ENCODE measurements at places on chromosomes 16 and 17.

GRCh38 chr17:9999919-10000695 lies 95.0 kb upstream of the RCVRN start:
- DNase-seq: no peak

DNA sequence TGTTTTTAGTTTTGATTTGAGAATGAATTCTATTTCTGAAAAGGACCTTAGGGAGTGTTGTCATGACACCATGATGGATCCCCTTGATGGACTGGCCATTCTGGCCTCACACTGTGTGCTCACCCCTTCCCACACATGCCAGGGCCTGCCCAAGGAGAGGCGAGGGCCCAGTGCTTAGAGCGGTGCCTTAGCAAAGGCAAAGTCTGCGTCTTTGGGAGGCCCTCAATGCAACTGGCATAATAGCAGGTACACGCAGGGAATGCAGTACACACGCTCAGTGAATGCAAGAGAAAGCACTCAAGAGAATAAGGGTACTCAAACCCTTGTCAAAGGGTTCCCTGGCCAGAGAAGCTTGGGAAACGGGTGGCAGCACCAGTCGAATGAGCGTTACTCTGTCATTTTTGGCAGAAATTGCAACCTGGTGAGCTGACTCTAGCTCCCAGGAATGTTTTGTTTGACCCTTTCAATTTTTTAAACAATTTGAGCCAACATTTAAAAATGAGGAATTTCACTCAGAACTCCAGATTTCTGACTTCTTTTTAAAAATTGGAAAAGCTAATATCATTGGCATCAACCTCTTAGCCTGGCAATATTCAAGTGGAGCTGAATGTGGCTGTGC lies 32.1 kb downstream of the NKD1 start:
- no peak for DNase-seq

- no peak for DNase-seq
Measured at GRCh38 chr17:147796-148740, 10.7 kb downstream of the SCGB1C2 start.

DNA sequence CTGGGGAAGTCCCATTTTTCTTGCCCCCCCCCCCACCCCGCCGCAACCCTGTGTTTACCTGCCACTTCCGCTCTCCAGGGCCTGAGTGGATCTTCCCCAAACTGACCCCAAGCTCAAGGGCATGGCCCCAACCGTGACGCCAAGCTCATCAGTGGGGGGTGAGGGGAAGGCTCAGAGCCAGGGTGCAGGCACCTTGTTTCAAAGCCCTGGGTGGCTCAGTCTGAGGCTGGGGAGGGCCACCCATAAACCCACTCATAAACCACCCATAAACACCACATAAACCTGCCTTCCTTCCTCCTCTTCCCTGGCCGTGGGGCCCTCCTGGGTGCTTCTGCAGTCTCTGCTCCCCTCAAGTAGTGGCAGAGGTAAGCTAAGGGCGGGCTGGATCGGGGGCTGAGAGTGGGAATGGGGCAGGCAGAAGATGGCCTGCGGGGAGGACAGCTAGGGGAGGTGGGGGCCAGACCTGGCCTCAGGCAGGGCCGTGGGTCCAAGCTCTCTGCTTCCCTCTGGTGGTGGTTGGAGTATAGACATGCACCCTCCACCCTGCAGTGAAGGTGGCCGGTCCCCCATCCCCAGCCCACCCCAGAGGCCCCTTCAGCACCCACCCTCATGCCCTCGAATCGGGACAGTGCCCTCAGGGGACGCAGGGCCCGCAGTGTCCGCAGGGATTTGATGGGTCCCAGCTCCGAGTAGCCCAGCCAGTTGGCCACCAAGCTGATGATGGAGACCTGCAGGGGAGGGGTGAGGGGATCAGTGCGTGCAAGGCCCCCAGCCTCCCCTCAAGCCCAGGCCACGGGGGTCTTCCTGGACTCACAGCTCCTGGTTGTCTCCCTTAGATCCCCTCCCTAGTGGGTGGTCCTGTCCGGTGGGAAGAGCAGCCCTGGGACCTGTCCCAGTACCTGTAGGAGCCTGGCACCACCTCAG lies 14.6 kb upstream of the CD79B start:
- DNase-seq: peak; percentile 56

- DNase-seq: no peak
Measured at GRCh38 chr17:72683506-72684404, 408.7 kb downstream of the SLC39A11 start.

DNA sequence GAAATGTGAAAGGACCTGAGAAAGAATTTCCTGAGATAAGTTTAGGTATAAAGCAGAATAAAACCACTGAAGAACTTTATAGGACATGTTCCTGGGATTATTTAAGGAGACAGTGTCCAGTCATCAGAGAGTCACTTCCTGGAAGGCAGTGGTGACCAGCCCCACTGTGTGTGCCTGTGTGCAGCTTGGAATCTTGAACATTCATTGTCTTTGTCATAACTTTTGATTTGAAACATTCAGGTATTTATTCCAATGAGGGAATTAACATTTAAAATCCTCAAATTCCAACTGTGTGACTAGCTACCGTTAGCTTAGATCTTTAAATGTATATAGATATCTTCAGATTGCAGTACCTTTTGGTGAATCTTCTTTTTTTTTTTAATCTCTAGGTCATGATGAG lies 61.7 kb upstream of the MRC2 start:
- DNase-seq: no peak

DNA sequence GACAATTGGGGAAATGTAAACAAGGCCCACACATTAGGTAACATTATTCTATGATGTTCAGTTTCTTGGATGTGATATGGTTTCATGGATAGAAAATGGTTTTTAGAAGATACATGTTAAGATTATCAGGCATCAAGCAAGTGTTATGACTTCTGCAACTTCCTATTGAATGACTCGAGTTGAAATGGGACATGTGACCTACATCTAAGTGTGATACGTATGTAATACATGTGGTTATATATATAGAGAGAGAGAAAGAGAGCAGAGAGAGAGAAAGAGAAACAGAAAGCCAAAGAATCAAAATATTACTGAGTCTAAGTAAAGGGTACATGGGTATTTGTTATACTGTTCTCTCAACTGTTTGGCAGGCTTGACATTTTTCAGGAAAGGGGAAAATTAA lies 1.7 kb downstream of the TMEM170A start:
- no peak for DNase-seq

DNA sequence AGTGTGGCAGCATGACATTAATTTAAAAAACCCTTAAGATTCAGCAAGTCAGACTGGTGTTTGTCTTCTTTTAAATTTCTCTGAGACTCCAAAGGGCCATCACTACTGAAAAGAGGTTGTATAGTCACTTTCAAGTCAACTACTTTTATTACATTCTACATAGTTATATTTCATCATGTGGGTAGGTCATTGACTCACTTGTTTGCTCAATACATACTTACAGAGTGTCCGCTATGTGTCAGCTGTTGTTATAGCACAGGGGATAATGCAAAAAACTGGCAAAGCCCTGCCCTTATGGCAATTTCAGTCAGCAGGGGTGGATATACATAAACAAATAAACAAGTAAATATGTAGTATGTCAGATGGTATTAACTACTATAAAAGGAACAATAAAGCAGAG lies 2.5 kb upstream of the MYH4 start:
- DNase-seq: no peak
